ENCODE measurements at places on chromosomes 13 and 19. TPM values are rescaled to one million over a fixed set of nuclear protein-coding genes. Genes with fewer than 3 reads are reported as not detected.
A peak's percentile ranks its signal among the peaks of the same experiment; 100 is the strongest.

- DNase-seq: no peak
Observed at GRCh38 chr13:45269204-45269603, 68.4 kb upstream of the KCTD4 start.

GRCh38 chr13:93736081-93736480, 509.5 kb downstream of the GPC6 start:
- DNase-seq: no peak

DNA sequence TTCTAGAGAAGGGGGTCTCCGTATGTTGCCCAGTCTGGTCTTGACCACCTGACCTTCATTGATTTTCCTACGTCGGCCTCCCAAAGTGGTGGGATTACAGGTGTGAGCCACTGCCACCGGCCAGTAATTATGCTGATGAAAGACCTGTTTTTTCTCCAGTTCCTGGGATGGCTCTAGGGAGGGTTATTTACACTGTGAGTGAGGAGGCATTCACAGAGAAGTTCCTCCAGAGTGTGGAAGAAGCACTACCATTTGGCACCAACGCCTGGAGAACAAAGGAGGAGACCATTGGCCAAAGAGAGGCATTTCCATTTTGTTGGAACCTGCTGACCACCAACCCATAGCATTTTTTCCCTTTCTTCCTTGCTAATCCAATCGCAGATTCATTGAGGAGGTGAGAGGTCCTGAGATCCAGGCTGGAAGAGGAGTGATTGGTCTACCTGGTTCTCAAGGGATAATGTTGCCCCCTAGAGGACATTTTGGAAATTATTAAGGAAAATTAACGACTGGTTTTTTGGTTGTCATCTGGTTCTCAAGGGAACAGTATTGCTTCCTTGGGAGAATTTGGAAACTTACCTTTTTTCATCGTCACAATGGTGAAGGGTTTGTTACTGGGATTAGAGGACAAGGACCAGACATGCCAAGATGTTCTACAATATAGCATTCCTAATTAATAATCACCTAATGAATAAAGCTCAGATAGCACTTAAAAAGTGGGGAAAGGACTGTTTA, 5.5 kb upstream of the SAE1 start:
- no peak for DNase-seq

- DNase-seq: peak; percentile 92
Observed at GRCh38 chr13:46179491-46179908, 2.5 kb downstream of the LCP1 start.

DNA sequence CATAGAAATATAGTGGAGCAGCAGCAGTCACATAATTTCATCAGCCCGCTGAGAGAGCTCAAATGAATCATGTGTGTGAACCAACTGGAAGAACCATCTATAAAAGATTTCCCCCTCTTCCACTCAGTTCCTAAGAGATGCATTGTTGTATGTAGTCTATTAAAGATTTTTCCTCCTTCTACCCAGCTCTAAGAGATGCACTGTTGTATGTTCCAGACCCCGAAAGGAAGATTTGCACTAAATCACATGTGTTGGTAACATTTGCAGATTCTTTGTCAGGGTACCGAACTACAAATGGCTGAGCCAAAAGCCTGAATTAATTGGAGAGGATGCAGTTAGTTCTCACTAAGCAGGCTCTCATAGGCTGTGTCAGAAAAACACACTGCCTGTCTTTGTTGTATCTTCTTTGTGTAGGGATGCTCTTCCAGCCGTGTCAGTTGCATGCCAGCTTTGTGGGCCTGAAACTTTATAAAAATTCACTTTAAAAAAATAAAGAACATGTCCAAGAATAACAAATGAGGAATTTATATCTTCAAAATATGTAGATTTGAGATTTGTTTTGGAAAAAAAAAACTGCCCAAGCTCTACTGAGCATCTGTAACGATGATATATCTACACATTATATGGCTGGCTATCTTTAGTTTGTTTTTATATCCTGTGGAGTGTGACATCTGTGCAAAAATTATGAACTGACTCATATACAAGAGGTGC, 223.1 kb downstream of the MZT1 start:
- DNase-seq: no peak

- DNase-seq: peak; percentile 83
Observed at GRCh38 chr19:19627621-19628500, at the start of gene LPAR2. Gene LPAR2, minus strand, starts transcription at chr19:19628220. Its CDS starts 945 bp downstream, at chr19:19627275.

GRCh38 chr13:46698910-46699460, 98.0 kb downstream of the ESD start:
- no peak for DNase-seq

DNA sequence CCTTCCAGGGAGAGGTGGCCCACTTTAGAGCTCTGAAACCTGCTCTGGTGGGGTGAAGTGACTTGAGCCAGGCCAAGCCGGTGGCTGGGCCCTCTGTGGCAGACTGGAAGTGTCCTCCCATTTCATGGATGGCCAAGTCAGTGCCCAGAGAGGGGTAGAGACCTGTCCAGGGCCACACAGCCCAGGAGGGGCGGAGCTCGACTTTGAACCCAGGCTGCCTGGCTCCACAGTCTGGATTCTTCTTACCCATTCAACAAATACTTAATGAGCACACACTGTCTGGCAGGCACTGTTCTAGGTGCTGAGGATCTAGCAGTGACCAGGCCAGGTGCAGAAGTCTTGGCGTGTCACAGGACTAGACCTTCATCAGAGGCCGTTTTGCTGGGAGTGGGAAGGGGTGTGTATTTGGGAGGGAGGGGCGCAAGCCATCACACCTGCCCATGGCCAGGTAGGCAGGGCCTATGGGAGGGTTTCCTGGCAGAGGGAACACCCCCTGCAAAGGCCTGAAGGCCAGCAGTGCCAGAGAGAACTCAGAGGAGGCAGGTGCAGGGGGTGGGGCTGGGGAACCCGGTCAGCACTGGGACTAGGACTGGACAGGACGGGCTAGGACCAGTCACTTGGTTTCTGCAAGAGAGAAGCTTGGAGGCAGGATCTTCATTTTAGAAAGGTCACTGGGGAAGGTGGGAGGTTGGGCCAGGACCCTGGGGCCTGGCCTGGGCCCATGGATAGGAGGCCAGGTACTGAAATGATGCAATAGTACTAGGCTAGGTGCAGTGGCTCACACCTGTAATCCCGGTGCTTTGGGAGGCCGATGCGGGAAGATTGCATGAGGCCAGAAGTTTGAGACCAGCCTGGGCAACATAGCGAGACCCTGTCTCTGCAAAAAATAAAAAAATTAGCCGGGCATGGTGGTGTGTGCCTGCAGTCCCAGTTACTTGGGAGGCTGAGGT, 31.8 kb downstream of the DNM2 start:
- DNase-seq: peak; percentile 88

- no peak for DNase-seq
Observed at GRCh38 chr13:91144054-91144453, 203.4 kb upstream of the MIR17HG start.

- peak; percentile 75 for DNase-seq
Observed at GRCh38 chr19:39237200-39238184, 7.3 kb downstream of the IFNL3 start.

- DNase-seq: peak; percentile 79
Observed at GRCh38 chr19:47765523-47766358, 12.8 kb upstream of the SELENOW start.

DNA sequence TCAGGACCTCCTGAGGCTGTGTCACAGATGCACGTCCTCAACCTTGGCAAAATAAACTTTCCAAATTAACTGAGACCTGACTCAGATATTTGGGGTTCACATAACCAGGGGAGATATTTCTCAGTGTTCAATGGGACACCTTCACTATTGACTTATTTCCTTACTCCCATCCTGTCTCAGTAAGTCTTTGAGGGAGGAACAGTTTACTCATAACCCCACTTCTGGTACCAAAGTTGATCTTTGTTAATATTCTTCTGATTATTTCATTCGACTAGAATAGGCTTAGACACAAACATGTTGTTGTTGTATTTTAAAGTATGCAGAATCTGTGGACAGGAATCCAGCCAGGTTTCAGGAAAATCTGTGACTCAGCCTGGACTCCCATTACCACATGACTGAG, 34.6 kb upstream of the CHST8 start:
- DNase-seq: no peak

SIGLECL1 gene
- total RNA-seq: not detected

- DNase-seq: no peak
Observed at GRCh38 chr19:10560154-10560553, 5.7 kb downstream of the KRI1 start.

DNA sequence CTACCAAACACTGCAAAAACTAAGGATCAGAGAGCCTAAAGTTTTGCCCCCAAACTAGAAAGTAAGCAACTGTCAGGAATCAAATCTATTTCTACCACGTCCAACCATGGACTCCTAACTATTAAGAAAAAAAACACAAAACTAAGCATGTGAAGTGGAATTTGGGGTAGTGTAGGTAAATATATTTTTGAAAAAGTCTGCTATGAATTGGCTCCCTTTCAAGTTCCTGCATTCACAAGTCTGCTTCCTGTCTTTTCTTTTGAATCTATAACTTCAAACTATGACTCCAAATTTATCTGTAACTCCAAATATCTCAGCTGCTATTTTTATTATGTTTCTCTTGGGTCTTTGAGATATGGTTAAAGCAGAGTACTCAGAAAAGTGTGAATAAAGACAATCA, 47.0 kb downstream of the PCDH9 start:
- DNase-seq: no peak

PROSER3 gene
- 32.2 TPM for total RNA-seq

CEACAM6 gene
- total RNA-seq: 10.5 TPM

- no peak for DNase-seq
Observed at GRCh38 chr19:39423258-39424086, 11.0 kb downstream of the PLEKHG2 start.

DNA sequence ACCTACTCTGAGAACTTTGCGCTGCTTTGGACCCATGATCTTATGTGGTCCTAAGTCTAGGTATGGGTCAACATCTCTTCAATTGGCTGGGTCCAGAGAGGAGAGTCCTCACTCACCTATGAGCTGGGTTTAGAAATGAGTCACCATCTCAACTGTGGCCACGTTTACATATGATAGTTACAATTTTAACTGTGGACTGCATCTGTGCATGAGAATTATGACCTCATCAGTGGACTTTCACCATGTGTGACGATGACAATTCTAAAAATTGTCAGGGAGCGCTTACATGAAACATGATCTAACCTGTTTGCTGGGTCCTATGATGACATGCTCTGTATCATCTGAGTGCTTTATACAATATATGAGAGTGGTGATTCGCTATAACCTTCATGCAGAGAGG, 12.7 kb upstream of the ZNF724 start:
- DNase-seq: no peak

DNA sequence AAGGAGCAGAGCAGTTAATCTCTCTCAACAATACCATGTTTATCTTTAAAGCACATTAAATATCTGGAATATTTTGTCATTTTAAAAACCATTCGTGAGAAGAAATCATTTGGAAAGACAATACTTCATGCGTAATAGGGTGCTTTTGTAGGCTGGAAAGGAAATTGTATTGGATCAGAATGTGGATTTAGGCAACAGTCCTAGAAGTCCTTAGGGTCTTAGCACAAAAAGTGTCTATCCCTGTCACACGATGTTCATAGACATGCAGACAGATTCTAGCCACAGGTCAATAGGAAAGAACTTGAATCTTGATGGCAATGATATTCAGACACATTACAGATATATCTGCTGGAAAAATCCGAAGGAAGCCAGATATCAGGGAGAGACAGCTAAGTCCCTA, 156.0 kb downstream of the KCTD12 start:
- no peak for DNase-seq

- DNase-seq: peak; percentile 72
Observed at GRCh38 chr13:70391678-70392077, 283.4 kb upstream of the KLHL1 start.

GRCh38 chr13:36979361-36980050, 19.6 kb downstream of the ALG5 start:
- DNase-seq: no peak

Data from Peyer's patch (tissue), 4 donors.